ENCODE measurements at places on chromosomes 16 and 17.

GRCh38 chr17:17070931-17071330, 28.7 kb downstream of the MPRIP start:
- no peak for DNase-seq

DNA sequence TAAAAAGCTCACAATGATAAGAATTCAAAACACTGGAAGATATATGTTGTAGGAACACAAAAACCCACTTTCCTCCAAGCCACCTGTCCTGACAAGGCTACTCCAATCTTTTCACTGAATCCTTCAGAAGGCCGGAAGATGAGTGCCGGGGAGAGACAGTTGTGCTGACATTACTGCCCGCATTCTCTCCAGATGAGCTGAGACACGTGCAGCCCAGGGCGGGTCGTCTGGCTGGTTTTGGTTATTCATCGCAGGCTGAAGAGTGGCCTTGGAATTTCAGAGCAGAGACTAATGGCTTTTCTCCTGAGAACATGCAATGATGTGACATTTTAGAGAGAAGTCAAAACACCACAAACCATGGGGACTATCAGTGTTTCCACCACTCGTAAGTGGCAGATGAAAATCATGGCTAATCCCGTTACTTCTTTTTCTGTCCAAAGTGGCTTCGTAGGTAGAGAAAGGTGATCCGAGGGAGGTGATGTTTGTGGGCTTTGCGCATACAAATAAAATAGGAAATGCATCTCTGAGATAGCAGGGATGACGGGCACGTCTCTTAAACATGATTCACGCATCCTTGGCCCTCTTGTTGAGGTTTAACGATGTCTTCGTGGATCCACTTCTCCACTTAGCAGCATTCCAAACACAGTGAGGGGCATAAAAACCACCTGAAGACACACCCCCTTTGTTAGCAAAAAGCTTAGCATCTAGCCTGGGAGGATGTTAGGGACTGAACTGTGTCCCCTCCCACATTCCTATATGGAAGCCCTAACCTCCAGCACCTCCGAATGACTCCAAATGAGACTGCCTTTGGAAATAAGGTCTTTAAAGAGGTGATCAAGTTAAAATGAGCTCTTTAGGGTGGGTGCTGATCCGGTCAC, 134.0 kb downstream of the IRX3 start:
- no peak for DNase-seq

GRCh38 chr17:49630113-49630900, 47.6 kb downstream of the SPOP start:
- DNase-seq: no peak

DNA sequence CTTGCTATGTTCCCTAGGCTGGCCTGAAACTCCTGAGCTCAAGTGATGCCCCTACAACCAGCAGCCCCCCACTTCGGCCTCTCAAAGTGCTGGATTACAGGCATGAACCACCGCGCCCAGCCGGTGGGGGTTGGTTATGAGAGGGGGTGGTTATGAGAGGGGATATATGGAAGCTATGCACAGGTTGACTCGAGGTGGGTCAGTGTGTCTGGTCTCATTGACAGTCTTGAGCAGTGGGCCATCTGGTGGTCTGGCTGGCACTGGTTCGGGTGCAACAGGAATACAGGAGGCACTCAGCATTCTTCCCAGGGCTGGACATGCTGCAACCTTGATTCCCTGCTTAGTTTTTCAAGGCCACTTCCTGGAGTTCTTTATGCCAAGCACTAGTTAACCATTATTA, 5.6 kb upstream of the STX1B start:
- no peak for DNase-seq

- DNase-seq: no peak
Measured at GRCh38 chr16:25030420-25031131, 15.4 kb upstream of the ARHGAP17 start.

DNA sequence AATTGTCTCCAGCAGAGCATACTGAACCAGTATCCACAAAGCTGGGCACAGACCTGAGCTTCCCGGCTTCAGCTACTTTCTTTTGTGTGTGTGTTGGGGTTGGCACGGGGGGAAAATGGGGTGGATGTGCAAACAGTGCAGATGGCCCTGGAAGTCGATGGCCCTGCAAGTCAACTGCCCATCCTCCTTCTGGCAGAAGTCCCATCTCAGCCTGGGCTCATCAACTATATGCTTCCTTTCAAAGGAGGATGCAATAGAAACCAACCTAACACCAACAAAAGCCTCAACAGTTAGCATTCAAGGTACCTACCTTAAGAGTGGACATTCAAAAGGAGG, 55.7 kb downstream of the SOX9 start:
- no peak for DNase-seq

GRCh38 chr17:73632513-73632912, 11.7 kb downstream of the SDK2 start:
- DNase-seq: no peak

GRCh38 chr16:70679671-70680494, 6.0 kb downstream of the MTSS2 start:
- no peak for DNase-seq

DNA sequence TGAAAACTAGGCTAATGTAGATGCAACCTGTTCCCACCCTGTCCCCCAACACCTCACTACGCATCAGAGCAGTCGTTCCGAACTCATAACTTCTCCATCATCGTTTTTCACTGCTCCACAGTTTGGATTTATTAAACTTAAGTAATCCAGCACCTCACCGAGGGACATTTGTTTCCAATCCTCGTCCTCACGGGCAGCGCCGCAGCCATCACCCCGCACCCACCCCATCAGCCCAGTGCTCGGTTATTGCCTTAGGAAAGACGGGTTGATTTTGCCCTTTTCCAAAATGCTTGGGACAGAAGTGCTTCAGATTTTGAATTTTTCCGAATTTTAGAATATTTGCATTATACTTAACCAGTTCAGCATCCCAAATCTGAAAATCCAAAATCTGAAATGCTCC, 71.0 kb upstream of the DOC2B start:
- no peak for DNase-seq

- DNase-seq: no peak
Measured at GRCh38 chr17:8392674-8393469, 4.8 kb downstream of the RNF222 start.

DNA sequence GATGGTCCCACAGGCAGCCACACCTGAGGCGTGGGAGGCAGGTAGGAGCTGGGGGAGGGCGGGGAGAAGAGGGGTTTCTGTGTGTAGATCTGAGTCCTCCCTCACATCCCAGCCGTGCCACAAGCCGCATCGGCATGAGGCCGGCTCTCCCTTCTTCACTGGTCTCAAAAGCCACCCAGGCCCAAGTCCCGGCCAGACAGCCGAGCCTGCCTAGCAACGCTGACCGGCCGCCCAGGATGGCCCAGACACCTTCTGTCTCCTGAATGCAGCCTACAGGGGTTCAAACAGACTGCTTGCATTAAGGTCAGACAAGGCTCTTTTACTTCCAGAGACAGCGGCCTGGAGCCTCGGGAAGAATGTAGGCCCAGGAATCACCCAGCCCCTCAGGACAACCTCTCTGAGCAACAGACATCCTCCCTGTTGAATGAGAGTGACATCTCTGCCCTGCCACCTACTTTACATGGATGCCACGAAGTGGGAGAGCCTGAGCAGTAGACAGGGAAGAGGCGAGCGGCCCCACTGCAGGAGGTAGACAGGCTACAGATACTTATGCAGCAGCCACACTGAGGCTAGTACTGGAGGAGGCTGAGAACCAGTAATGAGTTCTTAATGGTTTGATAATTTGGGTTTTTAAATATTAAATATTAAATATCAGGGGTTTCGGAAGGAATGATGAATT, 69.6 kb downstream of the N4BP1 start:
- no peak for DNase-seq

DNA sequence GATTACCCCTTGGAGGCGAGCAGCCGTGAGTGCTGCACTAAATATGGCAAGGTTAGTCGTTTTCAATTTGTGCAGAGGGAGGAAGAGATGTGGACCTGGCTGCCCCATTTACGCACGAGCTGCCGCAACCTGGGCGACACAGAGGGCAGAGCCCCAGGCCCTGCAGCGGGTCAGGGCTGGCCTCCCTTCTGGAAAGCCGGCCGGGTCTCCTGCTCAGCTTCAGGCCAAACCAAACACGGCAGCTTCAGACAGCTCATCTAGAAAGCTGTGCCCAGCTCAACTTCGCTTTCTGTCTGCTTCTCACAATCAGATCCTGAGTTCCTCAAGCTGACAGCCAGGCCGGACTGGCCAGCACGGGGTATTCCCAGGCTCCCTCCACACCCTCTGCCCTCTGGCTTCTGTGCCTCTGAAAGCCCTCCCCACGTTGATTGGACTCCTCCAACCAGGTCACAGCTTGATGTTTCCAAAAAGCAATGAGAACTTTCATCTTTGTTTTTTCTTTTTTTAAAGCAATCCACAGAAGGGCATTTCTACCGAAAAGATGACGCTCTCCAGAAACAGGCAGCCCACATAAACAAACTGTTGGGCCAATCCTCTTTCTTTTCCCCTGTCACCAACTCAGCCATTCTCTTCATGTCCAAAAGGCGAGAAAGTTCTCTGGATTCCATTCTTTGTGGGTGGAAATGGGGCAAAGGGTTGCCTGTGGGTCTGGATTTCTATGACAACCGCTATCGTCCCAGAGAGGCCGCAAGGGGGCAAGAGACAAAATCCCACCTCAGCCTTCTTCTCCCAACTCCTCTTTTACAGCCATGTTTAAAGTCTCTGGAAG, 189.0 kb downstream of the ZFHX3 start:
- DNase-seq: no peak
